CD4-positive, alpha-beta T cell treated with Interleukin-4 for 4 hours (primary cell): ENCODE measurements at places on chromosomes 13 and 19.

GRCh38 chr19:17835182-17836006, 12.4 kb downstream of the JAK3 start:
- DNase-seq: no peak

DNA sequence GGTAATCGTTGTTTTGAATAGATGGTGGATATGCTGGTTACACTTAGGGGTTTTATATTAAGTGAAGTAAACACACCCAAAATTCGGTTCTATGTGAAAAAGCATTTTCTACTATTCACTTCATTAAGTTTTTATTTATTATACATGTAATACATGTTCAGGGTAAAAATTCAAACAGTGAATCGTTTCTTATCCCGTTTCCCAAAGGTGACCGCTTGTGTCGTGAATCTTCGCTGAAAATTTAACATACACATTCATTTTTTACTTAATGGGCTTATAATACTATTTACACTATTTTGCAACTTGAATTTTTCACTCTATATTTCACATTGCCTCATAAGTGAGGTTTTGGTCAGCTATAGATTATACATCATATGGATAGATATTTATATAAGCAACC, 24.5 kb downstream of the IPO5 start:
- no peak for DNase-seq

DNA sequence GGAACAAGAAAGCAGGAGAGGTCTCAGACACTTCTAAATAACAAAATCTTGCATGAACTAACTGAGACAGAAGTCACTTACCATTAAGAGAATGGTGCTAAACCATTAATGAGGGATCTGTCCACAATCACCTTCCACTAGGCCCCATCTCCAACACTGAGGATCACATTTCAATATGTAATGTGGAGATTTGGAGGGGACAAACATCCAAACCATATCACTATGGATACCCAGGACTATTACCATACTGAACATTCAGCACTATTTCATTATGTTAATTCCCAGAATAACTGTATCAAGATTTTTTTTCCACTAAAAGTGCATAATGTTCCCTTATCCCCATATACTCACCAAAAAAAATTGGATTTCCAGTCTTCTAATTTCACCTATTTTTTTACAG, 491.8 kb downstream of the LMO7 start:
- no peak for DNase-seq

DNA sequence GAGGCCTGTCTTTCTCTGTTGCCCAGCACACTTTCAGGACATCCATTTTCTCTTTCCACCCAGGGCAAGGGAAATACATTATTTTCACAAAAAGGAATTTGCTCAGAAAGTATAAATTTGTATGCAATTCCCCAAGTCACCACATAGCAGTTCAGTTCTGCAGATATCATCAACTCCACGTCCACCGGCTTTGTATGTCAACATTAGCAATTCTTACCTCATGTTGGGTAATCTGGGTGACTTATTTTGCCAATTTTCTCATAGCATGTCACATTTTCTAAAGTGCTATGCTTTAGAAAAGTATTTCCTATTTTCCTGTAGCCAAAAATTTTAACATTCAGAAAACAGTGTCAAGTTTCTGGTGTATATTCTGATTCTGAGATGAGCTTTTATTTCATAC, 501.8 kb downstream of the EFNB2 start:
- no peak for DNase-seq
